Activated T-helper 1 cell treated with anti-CD3 and anti-CD28 coated beads, Interleukin-12 subunit alpha, Interleukin-12 subunit beta, Interleukin-2, Interleukin-4 antibody, amounts not matched to agents 30 ng/mL and 10 ng/mL and 1 ng/mL, durations not matched to agents 14 hours and 24 hours and 36 hours (primary cell): ENCODE measurements at places on chromosomes 7 and 10.

- no peaks in the 10 kb centered on the region for H3K27me3 ChIP-seq
- H3K4me3 ChIP-seq, result no peak overlapping the region
- H3K27ac ChIP-seq, result no peak overlapping the region
- no peak for DNase-seq
Measured at GRCh38 chr7:156725936-156726335, 85.4 kb downstream of the RNF32 start.

GRCh38 chr10:132061465-132061864, 4.3 kb upstream of the JAKMIP3 start:
- H3K4me1 ChIP-seq, result no peaks in the 10 kb centered on the region
- DNase-seq, result no peak
- H3K36me3 ChIP-seq, result no peaks in the 10 kb centered on the region
- no peak overlapping the region for H3K4me3 ChIP-seq
- H3K27ac ChIP-seq, result no peak overlapping the region

DNA sequence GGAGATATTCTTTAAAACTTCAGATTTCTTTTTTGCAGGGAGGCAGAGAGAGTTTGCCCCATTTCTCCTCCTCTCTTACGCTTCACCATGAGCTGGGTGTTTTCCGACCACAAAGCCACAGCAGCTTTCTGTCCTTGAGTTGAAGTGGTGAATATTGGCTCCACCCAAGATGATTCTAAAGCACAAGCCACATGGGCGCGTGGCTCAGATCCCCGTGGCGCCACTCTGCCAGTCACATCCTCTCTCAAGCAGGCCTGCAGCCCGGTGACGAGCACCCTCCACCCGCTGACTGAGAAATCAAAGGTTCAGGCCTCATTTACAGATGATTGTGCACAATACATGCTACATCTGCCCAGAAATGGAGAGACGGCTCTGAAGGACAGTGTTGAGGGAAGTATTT, 27.6 kb upstream of the RNF32 start:
- H3K36me3 ChIP-seq, result peaks cover 10% of the 10 kb centered on the region
- H3K27ac ChIP-seq, result peak overlapping the region; percentile 25
- DNase-seq, result peak; percentile 82
- peaks cover 37% of the 10 kb centered on the region for H3K4me1 ChIP-seq

DNA sequence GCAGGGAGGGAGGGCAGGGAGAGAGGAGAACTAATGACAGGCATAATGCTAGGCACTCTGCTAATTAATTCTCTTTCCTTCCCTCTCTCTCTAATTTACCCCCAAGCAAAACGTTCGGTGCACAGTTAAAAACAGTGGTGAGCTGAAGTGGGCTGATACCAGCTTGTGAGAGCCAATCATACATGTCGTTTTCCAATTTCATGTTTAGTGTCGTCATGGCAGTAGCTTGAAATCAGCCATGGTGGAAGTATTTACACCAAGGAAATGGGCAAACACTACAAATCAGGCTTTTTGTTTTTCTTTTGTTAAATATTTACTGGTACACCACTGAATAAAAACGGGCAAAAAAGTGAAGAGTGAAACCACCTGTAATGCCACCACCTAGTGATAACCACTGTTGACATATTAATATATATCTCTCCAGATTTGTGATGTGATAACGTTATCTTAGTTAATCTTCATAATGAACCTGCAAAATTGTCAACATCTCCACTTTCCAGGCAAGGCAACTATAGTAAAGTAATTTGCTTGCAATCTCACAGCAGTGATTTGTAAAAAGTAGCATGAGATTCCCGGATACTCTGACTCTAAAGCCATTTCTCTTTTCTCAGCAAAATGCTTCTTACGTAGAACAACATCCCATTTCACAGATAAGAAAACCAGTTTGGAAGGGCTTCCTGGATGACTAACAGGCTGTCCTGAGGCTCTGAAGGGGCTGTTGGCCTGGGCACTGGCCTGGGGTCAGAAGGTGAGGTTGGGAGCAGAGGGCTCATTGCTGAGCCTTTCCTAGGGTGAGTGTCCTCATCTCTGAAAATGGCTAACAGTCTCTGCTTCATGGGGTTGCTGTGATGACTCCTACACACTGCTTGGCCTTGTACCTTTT, 83.7 kb downstream of the ATXN7L1 start:
- no peak for DNase-seq
- H3K27me3 ChIP-seq, result peaks cover 11% of the 10 kb centered on the region
- no peaks in the 10 kb centered on the region for H3K4me1 ChIP-seq
- H3K36me3 ChIP-seq, result no peaks in the 10 kb centered on the region
- no peak overlapping the region for H3K27ac ChIP-seq
- H3K4me3 ChIP-seq, result no peak overlapping the region

DNA sequence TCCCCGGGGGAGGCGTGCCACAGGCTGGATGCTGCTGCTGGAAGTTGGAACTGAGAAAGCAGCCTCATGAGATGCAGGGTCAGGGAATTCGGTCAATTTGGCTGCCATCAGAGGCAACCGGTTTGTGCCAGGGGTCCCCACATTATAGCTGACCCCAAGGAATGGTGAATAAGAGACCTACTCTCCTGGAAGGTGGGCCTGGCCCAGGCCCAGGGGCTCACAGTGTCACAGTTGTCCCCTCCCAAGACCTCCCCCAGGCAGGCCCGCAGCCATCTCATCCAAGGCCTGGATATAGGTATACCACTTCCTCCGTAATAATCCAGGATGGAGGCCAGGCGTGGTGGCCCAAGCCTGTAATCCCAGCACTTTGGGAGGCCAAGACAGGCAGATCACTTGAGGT, 114.6 kb downstream of the NPTX2 start:
- no peak for DNase-seq
- H3K4me1 ChIP-seq, result no peaks in the 10 kb centered on the region
- peaks cover 7% of the 10 kb centered on the region for H3K27me3 ChIP-seq
- H3K36me3 ChIP-seq, result no peaks in the 10 kb centered on the region
- H3K27ac ChIP-seq, result no peak overlapping the region

- DNase-seq, result no peak
- no peaks in the 10 kb centered on the region for H3K27me3 ChIP-seq
- H3K27ac ChIP-seq, result no peak overlapping the region
- no peak overlapping the region for H3K4me3 ChIP-seq
Measured at GRCh38 chr7:30062587-30062986, 34.4 kb downstream of the PLEKHA8 start.

DNA sequence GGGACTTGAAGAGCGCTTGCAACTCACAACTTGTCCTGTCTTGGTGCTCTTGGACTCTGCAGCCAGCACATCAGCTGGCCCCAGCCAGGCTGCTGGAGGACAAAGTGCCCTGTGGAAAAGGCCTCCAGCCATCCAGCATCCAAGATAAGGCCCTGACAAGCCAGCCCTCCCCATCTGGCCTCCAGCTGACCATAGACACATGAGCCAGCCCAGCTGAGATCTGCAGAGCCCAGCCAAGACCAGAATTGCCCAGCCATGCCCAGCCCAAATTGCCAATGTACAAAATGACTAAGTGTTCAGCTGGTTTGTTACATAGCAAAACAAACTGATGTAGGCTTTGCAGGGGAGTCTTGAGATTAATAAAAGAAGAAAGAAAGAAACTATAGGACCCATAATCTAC, 36.0 kb upstream of the FRMD4A start:
- peaks cover 12% of the 10 kb centered on the region for H3K27me3 ChIP-seq
- no peak overlapping the region for H3K27ac ChIP-seq
- no peaks in the 10 kb centered on the region for H3K4me1 ChIP-seq
- no peak for DNase-seq

DNA sequence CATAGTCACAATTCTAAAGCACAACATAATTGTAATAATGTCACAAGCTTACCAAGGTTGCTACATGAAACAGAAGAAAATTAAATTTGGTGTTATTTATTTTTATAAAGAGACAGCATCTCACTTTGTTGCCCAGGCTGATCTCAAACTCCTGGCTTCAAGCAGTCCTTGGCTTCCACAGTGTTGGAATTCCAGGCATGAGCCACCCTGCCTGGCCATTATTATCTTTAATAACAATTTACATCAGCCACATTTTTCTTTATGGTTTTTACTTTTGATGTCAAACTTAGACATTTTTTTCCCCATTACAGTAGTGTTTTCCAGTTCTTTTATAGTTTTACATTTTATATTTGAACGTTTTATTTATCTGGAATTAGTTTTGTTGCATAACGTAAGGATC, 46.7 kb downstream of the BMPR1A start:
- peaks cover 13% of the 10 kb centered on the region for H3K4me1 ChIP-seq
- H3K27ac ChIP-seq, result no peak overlapping the region
- no peak overlapping the region for H3K4me3 ChIP-seq
- no peaks in the 10 kb centered on the region for H3K36me3 ChIP-seq

GRCh38 chr7:122518488-122518887, 180.4 kb downstream of the RNF133 start:
- no peak overlapping the region for H3K27ac ChIP-seq
- no peak overlapping the region for H3K4me3 ChIP-seq
- DNase-seq, result no peak
- H3K36me3 ChIP-seq, result no peaks in the 10 kb centered on the region
- H3K27me3 ChIP-seq, result no peaks in the 10 kb centered on the region
- H3K4me1 ChIP-seq, result no peaks in the 10 kb centered on the region

GRCh38 chr7:52317921-52318320, 717.5 kb upstream of the POM121L12 start:
- H3K27ac ChIP-seq, result no peak overlapping the region
- no peaks in the 10 kb centered on the region for H3K27me3 ChIP-seq
- no peaks in the 10 kb centered on the region for H3K4me1 ChIP-seq
- no peak overlapping the region for H3K4me3 ChIP-seq
- DNase-seq, result no peak

DNA sequence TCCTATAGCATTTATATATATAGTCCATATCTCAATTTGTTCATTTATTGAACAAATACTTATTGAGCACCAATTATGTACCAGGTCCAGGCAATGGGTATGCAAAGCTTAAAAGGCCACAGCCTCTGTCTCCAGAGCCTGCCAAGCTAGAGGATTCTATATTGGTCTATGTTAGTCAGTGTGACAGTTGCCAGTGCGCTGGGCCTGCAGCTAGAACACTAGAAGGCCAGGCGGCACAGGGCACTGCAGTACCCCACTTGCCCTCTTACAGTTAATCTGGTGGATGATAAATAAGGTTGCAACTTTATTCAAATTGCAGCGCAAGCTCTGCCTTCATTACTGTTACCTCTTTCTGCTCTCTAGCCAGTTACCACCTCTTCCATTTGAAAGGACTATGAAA, 68.8 kb downstream of the PPP1R3C start:
- H3K27me3 ChIP-seq, result peaks cover 1% of the 10 kb centered on the region
- H3K27ac ChIP-seq, result no peak overlapping the region
- no peak for DNase-seq
- H3K4me3 ChIP-seq, result no peak overlapping the region
- H3K4me1 ChIP-seq, result no peaks in the 10 kb centered on the region
- no peaks in the 10 kb centered on the region for H3K36me3 ChIP-seq

DNA sequence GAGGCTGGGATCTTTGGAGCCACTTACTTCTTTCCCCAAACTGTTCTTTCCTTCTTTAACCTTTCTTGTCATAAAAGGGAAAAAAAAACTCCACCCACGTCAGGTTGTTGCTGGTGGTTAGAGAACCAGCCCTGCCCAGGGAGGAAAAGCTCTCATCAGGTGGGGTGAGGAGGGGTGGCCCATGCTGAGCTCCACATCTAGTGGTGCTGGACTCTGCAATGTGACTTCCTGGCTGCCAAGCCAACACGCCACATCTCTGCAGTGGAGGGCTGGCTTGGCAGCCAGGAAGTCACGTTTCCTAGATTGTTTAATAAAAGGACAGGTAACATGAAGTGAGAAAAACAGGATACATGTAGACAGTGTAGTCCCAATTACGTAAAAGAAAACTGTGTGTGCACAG, 37.4 kb downstream of the WIPF3 start:
- H3K36me3 ChIP-seq, result no peaks in the 10 kb centered on the region
- H3K4me1 ChIP-seq, result no peaks in the 10 kb centered on the region
- H3K27me3 ChIP-seq, result peaks cover 2% of the 10 kb centered on the region
- no peak overlapping the region for H3K27ac ChIP-seq

DNA sequence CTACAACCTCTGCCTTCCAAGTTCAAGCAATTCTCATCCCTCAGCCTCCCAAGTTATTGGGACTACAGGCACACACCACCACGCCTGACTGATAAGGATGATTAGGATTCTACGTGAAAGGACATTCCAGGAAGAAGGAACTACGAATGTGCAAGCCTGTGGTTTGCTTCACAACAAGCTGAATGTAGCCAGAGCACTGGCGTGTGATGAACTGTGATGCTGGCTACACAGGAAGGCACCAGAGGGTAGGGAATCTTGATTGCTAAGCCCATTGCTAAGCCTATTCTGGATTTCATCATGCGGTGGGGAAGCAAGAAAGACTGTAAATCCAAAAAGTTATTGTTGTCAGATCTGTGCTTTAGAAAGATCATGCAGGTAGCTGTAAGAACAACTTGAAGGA, 72.3 kb upstream of the SRRM3 start:
- H3K36me3 ChIP-seq, result peaks cover 4% of the 10 kb centered on the region
- H3K27ac ChIP-seq, result no peak overlapping the region
- no peak overlapping the region for H3K4me3 ChIP-seq
- no peak for DNase-seq
- peaks cover 2% of the 10 kb centered on the region for H3K27me3 ChIP-seq

- H3K4me3 ChIP-seq, result no peak overlapping the region
- no peaks in the 10 kb centered on the region for H3K36me3 ChIP-seq
- DNase-seq, result no peak
Measured at GRCh38 chr7:98418636-98419315, 17.9 kb upstream of the BAIAP2L1 start.

GRCh38 chr7:157273208-157274093, 63.4 kb upstream of the DNAJB6 start:
- H3K27me3 ChIP-seq, result peaks cover 2% of the 10 kb centered on the region
- H3K27ac ChIP-seq, result no peak overlapping the region
- no peak overlapping the region for H3K4me3 ChIP-seq
- DNase-seq, result peak; percentile 36
- peaks cover 12% of the 10 kb centered on the region for H3K36me3 ChIP-seq
- peaks cover 18% of the 10 kb centered on the region for H3K4me1 ChIP-seq

- no peaks in the 10 kb centered on the region for H3K36me3 ChIP-seq
- no peak overlapping the region for H3K4me3 ChIP-seq
- H3K4me1 ChIP-seq, result no peaks in the 10 kb centered on the region
- DNase-seq, result no peak
- no peak overlapping the region for H3K27ac ChIP-seq
Measured at GRCh38 chr7:24042028-24042427, 242.0 kb upstream of the NPY start.

GRCh38 chr10:91787810-91788209, 10.4 kb upstream of the TNKS2 start:
- no peak overlapping the region for H3K27ac ChIP-seq
- DNase-seq, result no peak
- no peaks in the 10 kb centered on the region for H3K4me1 ChIP-seq
- no peak overlapping the region for H3K4me3 ChIP-seq
- no peaks in the 10 kb centered on the region for H3K36me3 ChIP-seq

- DNase-seq, result no peak
- H3K36me3 ChIP-seq, result no peaks in the 10 kb centered on the region
- peaks cover 15% of the 10 kb centered on the region for H3K4me1 ChIP-seq
- no peak overlapping the region for H3K4me3 ChIP-seq
- H3K27ac ChIP-seq, result no peak overlapping the region
- H3K27me3 ChIP-seq, result peaks cover 3% of the 10 kb centered on the region
Measured at GRCh38 chr10:78300526-78300925, 266.9 kb downstream of the RPS24 start.

GRCh38 chr10:123102673-123103072, 33.1 kb upstream of the HMX3 start:
- no peaks in the 10 kb centered on the region for H3K36me3 ChIP-seq
- no peak for DNase-seq
- no peak overlapping the region for H3K4me3 ChIP-seq
- H3K27ac ChIP-seq, result no peak overlapping the region
